PC-9 (cell line): ENCODE measurements at places on chromosomes 7 and 10. TPM values are rescaled to one million over a fixed set of nuclear protein-coding genes. Genes with fewer than 3 reads are reported as not detected.

LMOD2 gene
- not detected in 2 replicates for total RNA-seq

DPY19L1 gene
- 28.9 and 32.8 TPM in 2 replicates for total RNA-seq

HOXA9 gene
- 1.9 and 2.5 TPM in 2 replicates for total RNA-seq

WEE2 gene
- not detected in 2 replicates for total RNA-seq

HOXA11 gene
- total RNA-seq, result 0.26 and 0.43 TPM in 2 replicates

SLC39A12 gene
- total RNA-seq, result not detected in 2 replicates

RPEL1 gene
- not detected in 2 replicates for total RNA-seq

KAZALD1 gene
- 19.7 and 21.2 TPM in 2 replicates for total RNA-seq

C10orf105 gene
- total RNA-seq, result not detected in 2 replicates

CTAGE8 gene
- total RNA-seq, result 7.2 and 9.9 TPM in 2 replicates

GNAT3 gene
- not detected in 2 replicates for total RNA-seq

FOXP2 gene
- total RNA-seq, result 1.2 and 4.3 TPM in 2 replicates

ELFN1 gene
- total RNA-seq, result 0.09 and 0.13 TPM in 2 replicates

UBTD1 gene
- 17.1 and 21.2 TPM in 2 replicates for total RNA-seq

ERCC6 gene
- total RNA-seq, result 47.1 and 49.7 TPM in 2 replicates

PON2 gene
- 45.8 and 50.3 TPM in 2 replicates for total RNA-seq

MIOS gene
- total RNA-seq, result 35.8 and 42.0 TPM in 2 replicates

NRF1 gene
- 20.5 and 23.2 TPM in 2 replicates for total RNA-seq

GALNT17 gene
- total RNA-seq, result not detected in 2 replicates

AEBP1 gene
- total RNA-seq, result 0.33 and 0.98 TPM in 2 replicates

ITIH2 gene
- total RNA-seq, result not detected in 2 replicates

CNNM1 gene
- not detected in 2 replicates for total RNA-seq

RHOBTB1 gene
- total RNA-seq, result 5.2 and 7.8 TPM in 2 replicates

NUTM2E gene
- 0.70 and 0.88 TPM in 2 replicates for total RNA-seq

CLDN3 gene
- total RNA-seq, result 31.3 and 45.2 TPM in 2 replicates

PALD1 gene
- total RNA-seq, result 5.2 and 7.5 TPM in 2 replicates

VDAC2 gene
- total RNA-seq, result 241 and 243 TPM in 2 replicates

HSPA12A gene
- total RNA-seq, result 11.3 and 12.1 TPM in 2 replicates

ZNF503 gene
- 1.4 and 1.5 TPM in 2 replicates for total RNA-seq

HABP2 gene
- not detected in 2 replicates for total RNA-seq

SH2D4B gene
- total RNA-seq, result 0.24 TPM in 1 of 2 replicates, not detected in the other

SUGCT gene
- 2.7 and 3.5 TPM in 2 replicates for total RNA-seq
